ENCODE measurements at places on chromosomes 1 and 21. TPM values are rescaled to one million over a fixed set of nuclear protein-coding genes. Genes with fewer than 3 reads are reported as not detected.

GRCh38 chr1:25651036-25651640 lies 34.5 kb downstream of the MAN1C1 start:
- no peak overlapping the region for H3K27ac ChIP-seq
- peaks cover 3% of the 10 kb centered on the region for H3K36me3 ChIP-seq
- DNase-seq: no peak
- no peak overlapping the region for H3K4me3 ChIP-seq
- peaks cover 40% of the 10 kb centered on the region for H3K4me1 ChIP-seq

- no peak for DNase-seq
- no peak overlapping the region for H3K27ac ChIP-seq
- no peak overlapping the region for H3K4me3 ChIP-seq
- H3K4me1 ChIP-seq: no peaks in the 10 kb centered on the region
Observed at GRCh38 chr1:78432016-78432415, 58.8 kb upstream of the PTGFR start.

GRCh38 chr1:242754125-242754524 lies 229.6 kb upstream of the PLD5 start:
- no peaks in the 10 kb centered on the region for H3K4me1 ChIP-seq
- DNase-seq: no peak
- H3K36me3 ChIP-seq: no peaks in the 10 kb centered on the region
- H3K27me3 ChIP-seq: no peaks in the 10 kb centered on the region

DNA sequence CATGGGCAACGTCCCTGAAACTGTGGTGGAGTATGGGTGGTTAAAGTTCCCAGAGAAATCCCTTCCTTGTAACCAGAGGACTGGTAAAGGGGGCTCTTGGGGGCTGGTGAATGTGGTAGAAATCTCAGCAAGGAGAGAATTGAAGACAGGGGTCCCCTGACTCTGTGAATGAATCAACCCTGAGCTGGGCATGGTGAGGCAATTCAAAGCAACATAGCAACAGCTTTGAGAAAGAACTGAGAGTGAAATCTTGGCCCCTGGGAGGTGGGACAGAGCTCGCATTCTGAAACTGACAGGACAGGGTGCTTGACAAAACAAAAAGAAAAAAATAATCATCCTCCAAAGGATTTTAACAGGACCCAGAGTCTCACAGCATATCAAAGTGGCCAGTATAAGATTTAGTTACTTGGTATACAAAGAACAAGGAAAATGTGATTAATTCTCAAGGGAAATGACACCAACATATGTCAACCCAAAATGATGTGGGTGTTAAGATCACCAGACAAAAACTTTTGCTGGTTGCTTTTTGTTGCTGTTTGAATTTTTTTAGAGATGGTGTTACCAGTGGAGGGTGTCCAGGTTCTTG lies 11.7 kb upstream of the SUMO3 start:
- H3K4me1 ChIP-seq: peaks cover 27% of the 10 kb centered on the region
- H3K4me3 ChIP-seq: no peak overlapping the region
- H3K27me3 ChIP-seq: no peaks in the 10 kb centered on the region

- H3K27ac ChIP-seq: no peak overlapping the region
- no peaks in the 10 kb centered on the region for H3K4me1 ChIP-seq
- no peak overlapping the region for H3K4me3 ChIP-seq
- no peak for DNase-seq
Observed at GRCh38 chr1:174700775-174701174, 253.0 kb downstream of the GPR52 start.

- H3K4me1 ChIP-seq: peaks cover 63% of the 10 kb centered on the region
- no peaks in the 10 kb centered on the region for H3K27me3 ChIP-seq
- no peak for DNase-seq
- peak overlapping the region; percentile 77 for H3K4me3 ChIP-seq
- H3K27ac ChIP-seq: peak overlapping the region; percentile 97
- H3K36me3 ChIP-seq: peaks cover 8% of the 10 kb centered on the region
Observed at GRCh38 chr1:116825720-116826438, 71.6 kb downstream of the CD2 start.

- no peaks in the 10 kb centered on the region for H3K27me3 ChIP-seq
- no peaks in the 10 kb centered on the region for H3K36me3 ChIP-seq
- DNase-seq: peak; percentile 9
- no peak overlapping the region for H3K27ac ChIP-seq
- no peaks in the 10 kb centered on the region for H3K4me1 ChIP-seq
- H3K4me3 ChIP-seq: no peak overlapping the region
Observed at GRCh38 chr1:203558064-203558760, 64.3 kb downstream of the OPTC start.

DNA sequence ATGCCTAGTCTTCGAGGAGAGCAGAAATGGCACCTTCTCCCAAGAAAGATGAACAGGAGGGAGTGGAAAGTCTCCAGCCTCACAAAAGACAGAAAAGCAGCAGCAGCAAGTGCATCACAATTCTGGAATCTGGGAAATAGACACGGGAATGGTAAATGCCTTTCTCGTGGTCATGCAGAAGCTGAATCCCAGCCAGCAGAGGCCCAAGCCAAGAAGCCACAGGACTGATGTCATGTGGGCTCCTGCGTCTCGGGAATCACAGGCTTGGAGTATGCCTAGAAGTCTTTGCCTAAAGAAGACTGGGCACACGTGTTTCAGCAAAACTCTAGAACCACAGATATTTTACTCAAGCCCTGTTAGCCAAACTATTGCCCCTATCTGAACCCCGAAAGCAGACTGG lies 260.3 kb upstream of the PLD5 start:
- H3K4me3 ChIP-seq: no peak overlapping the region
- DNase-seq: no peak
- peaks cover 7% of the 10 kb centered on the region for H3K27me3 ChIP-seq

DNA sequence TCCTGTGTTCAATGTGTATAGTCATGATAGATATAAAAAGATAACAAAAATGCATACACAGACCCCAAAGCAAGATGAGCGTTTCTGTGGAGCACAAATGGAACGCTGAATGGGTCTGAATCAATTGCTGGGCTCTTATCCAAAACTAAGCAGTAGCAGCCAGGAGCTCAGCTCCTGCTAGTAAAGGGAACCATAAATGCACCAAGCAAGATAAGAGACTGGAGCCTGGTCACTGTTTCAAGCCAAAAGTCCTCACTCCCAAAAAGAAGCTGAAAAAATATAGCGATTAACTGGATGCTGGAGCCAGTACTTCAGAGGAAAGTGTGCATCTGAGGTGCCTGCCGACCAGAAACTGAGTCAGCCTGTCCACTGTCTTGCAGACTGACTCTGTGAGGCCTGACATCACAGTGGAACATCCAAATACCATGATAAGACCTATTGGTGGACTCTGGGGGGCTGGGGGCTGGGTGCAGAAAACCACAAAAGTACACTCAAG lies 68.9 kb downstream of the LRRC8C start:
- H3K4me1 ChIP-seq: peaks cover 66% of the 10 kb centered on the region
- H3K36me3 ChIP-seq: peaks cover 74% of the 10 kb centered on the region
- peak; percentile 38 for DNase-seq
- no peaks in the 10 kb centered on the region for H3K27me3 ChIP-seq
- no peak overlapping the region for H3K4me3 ChIP-seq
- H3K27ac ChIP-seq: peak overlapping the region; percentile 37

DNA sequence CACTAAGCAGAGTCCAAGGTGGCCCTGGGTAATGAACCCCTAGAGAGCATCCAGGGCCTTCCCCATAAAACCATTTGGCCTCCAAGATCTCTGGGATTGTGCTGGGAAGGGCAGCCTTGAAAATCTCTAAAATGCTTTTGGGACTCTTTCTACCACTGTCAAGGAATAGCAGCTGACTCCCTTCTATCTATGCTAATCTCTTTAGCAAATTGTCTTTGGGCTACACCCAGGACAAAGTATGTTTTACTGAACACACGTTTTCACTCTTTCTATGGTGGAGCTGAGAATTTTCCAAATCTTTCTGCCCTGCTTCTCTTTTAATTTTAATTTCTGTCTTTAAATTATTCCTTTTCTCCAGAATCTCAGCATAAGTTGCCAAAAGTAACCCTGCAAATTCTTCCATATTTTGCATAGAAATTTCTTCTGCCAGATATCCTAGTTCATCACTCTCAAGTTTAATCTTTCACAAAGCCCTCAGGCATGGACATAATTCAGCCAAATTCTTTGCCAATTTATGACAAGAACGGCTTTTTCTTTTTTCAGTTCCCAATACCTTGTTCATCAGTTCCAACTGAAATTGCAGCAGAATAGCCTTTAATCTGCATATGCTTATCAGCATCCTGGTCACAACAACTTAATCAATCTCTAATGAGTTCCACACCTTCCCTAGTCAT lies 687.0 kb upstream of the ADGRL4 start:
- no peaks in the 10 kb centered on the region for H3K36me3 ChIP-seq
- H3K27me3 ChIP-seq: no peaks in the 10 kb centered on the region
- no peak for DNase-seq
- no peak overlapping the region for H3K27ac ChIP-seq
- no peaks in the 10 kb centered on the region for H3K4me1 ChIP-seq

- DNase-seq: peak; percentile 52
- H3K4me1 ChIP-seq: peaks cover 15% of the 10 kb centered on the region
- no peaks in the 10 kb centered on the region for H3K36me3 ChIP-seq
- no peak overlapping the region for H3K27ac ChIP-seq
- H3K27me3 ChIP-seq: peaks cover 56% of the 10 kb centered on the region
- H3K4me3 ChIP-seq: no peak overlapping the region
Observed at GRCh38 chr21:38478782-38479181, 19.5 kb downstream of the ERG start.

DNA sequence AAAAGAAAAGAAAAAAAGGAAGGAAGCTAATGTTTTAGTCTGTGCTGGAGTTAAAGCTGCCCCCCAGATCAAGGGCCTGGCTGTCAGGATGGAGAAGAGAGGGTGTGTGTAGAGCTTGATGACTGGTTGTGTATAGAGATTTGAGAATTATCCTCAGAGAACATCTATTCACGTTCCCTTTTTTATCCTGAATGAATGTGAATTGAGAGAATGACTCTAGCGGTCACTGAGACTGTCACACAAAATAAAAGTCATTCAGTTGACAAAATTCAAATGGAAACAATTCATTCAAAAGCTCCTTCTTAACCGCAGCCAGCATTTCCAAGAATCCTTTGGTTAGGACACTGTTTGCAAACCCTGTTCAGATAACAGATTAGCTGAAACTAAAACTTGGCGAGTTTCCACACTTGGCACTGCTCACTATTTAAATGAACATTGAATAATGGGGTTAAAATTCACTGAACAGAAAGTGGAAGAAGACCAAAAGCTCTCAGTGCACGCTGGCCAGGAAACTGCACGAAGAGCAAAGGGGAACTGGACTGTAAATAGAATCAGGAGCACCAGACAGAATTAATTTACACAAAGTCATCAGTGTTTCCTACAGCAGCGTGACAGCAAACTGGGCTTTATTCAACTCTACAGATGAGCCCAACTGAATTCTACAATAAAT lies 13.6 kb upstream of the FAM89A start:
- H3K36me3 ChIP-seq: no peaks in the 10 kb centered on the region
- DNase-seq: peak; percentile 43
- no peak overlapping the region for H3K4me3 ChIP-seq

- H3K27ac ChIP-seq: peak overlapping the region; percentile 51
- H3K36me3 ChIP-seq: no peaks in the 10 kb centered on the region
- no peak for DNase-seq
- no peak overlapping the region for H3K4me3 ChIP-seq
- H3K4me1 ChIP-seq: peaks cover 9% of the 10 kb centered on the region
- H3K27me3 ChIP-seq: no peaks in the 10 kb centered on the region
Observed at GRCh38 chr1:203600782-203601513, 25.7 kb upstream of the ATP2B4 start.

DNA sequence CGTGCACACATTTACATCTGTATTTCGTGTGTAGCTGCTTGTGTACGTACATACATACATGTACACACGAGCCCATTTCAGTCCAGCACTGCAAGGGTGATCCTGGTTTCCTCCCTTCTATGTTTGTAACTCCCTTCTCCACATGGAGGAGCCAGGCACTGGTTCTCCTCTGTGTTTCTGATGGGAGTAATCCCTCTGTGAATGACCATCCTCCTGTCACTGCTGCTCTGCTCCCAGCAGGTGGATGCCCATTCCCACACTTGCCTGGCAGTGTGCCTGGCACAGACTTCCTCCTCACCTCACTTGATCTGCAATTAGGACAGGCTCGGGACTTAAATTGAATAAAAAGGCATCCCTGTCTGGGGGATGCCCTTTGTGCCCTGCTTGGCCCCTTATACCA lies 37.1 kb downstream of the TRAPPC10 start:
- DNase-seq: no peak
- no peak overlapping the region for H3K27ac ChIP-seq
- H3K4me3 ChIP-seq: no peak overlapping the region
- H3K4me1 ChIP-seq: peaks cover 6% of the 10 kb centered on the region

- H3K4me3 ChIP-seq: no peak overlapping the region
- no peak for DNase-seq
- H3K36me3 ChIP-seq: no peaks in the 10 kb centered on the region
Observed at GRCh38 chr1:30883389-30884172, 25.0 kb downstream of the SDC3 start.

- DNase-seq: peak; percentile 18
- H3K36me3 ChIP-seq: no peaks in the 10 kb centered on the region
- H3K4me1 ChIP-seq: peaks cover 5% of the 10 kb centered on the region
Observed at GRCh38 chr1:203135636-203136305, 8.2 kb downstream of the ADORA1 start.

- no peaks in the 10 kb centered on the region for H3K4me1 ChIP-seq
- H3K27me3 ChIP-seq: peaks cover 4% of the 10 kb centered on the region
- H3K27ac ChIP-seq: no peak overlapping the region
- no peak overlapping the region for H3K4me3 ChIP-seq
Observed at GRCh38 chr1:53616511-53616910, 122.5 kb downstream of the GLIS1 start.

- H3K4me3 ChIP-seq: no peak overlapping the region
- peak; percentile 47 for DNase-seq
- H3K36me3 ChIP-seq: peaks cover 2% of the 10 kb centered on the region
- peaks cover 5% of the 10 kb centered on the region for H3K27me3 ChIP-seq
- H3K4me1 ChIP-seq: peaks cover 83% of the 10 kb centered on the region
Observed at GRCh38 chr1:156100205-156100995, 14.1 kb upstream of the LMNA start.

DNA sequence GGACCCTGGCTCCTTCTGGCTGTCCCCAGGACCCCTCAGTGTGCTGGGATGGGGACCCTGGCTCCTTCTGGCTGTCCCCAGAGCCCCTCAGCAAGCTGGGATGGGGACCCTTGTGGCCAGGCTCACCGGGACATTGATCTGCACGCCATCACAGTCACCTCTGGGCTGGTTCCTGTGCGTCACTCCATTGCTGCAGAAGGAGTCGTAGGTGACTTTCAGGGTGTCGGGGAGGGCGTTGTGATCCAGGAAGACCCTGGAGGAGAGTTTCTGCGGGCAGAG lies 19.7 kb upstream of the PTTG1IP start:
- no peak overlapping the region for H3K27ac ChIP-seq
- peaks cover 5% of the 10 kb centered on the region for H3K4me1 ChIP-seq
- H3K36me3 ChIP-seq: peaks cover 25% of the 10 kb centered on the region
- no peaks in the 10 kb centered on the region for H3K27me3 ChIP-seq

- H3K27me3 ChIP-seq: no peaks in the 10 kb centered on the region
- no peak for DNase-seq
- no peak overlapping the region for H3K27ac ChIP-seq
- H3K4me1 ChIP-seq: peaks cover 7% of the 10 kb centered on the region
- H3K4me3 ChIP-seq: no peak overlapping the region
Observed at GRCh38 chr21:28737674-28738419, 254.8 kb downstream of the LTN1 start.

Gene SPATA21
- total RNA-seq: not detected

Gene RHD
- total RNA-seq: not detected

Gene LINGO4
- 0.18 TPM for total RNA-seq

Gene CCDC17
- total RNA-seq: 1.0 TPM

Gene TMEM35B
- total RNA-seq: 19.0 TPM

Gene DMBX1
- 0.05 TPM for total RNA-seq

Gene LHX8
- total RNA-seq: not detected

Gene RCSD1
- 59.9 TPM for total RNA-seq

Gene TIE1
- not detected for total RNA-seq

Gene RGS8
- total RNA-seq: not detected

Gene LEFTY1
- total RNA-seq: not detected

Measured in activated CD4-positive, alpha-beta T cell treated with anti-CD3 and anti-CD28 coated beads for 36 hours (primary cell).